ENCODE measurements at places on chromosomes 6 and 20.

- DNase-seq: no peak
Measured at GRCh38 chr6:132741281-132741680, 16.4 kb downstream of the VNN2 start.

GRCh38 chr6:119514345-119514744 is 164.8 kb upstream of the MAN1A1 start:
- no peak for DNase-seq

DNA sequence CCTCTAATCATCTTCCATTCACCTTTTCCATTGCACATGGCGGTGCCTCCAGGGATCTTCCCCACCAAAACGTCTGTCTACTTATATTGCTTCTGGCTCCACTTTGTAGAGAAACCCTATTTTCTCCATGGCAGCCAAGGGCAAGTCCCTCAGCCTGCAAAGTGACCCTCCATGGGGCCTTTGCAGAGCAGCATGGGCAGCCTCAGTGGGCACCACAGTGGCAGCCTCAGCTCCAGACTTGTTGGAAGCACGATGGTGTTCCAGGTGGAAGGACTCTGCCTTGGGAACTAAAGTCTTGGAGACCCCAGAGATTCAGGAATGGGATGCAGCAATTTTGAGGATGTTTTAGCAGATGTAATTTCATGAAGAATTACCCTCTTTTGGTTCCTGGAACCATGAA is 18.5 kb upstream of the CCR6 start:
- no peak for DNase-seq

DNA sequence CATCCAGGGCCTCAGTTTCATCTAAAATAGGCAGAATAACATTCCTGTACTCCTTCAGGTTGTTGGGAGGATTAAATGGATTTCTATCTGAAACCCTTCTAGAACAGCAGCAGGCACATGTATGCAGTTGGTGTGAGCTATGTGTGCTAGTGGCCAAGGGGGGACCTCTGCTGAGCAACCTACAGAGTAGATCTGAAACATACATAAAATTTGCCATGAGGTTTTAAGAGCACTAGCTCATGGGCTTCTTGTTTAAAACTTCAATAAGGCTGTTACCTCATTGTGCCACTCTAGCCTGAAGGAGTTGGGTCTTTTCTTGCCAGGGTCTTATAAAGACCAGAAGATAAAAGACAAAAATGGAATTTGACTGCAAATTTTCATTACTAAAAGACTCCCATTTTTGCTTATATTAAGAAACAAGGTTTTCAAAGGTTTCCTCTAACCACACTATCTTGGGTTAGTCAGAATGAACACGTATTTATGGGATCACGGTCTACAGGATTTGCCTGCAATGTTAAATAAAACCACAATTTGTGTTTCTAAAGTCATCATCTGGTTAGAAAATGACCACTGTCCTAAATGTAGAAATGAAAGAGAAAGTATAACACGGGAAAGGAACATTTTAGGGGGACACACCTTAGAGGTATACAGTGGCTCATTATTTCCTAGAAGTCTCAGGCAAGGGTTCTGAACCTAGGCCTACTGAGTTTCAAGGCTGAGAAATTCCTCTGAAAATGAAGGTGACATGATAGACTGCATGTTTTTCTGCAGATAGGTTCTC is 144.9 kb upstream of the OLIG3 start:
- peak; percentile 7 for DNase-seq

GRCh38 chr6:2081155-2082138 is 164.0 kb downstream of the GMDS start:
- DNase-seq: no peak
